ENCODE measurements at places on chromosomes 16 and 17.

DNA sequence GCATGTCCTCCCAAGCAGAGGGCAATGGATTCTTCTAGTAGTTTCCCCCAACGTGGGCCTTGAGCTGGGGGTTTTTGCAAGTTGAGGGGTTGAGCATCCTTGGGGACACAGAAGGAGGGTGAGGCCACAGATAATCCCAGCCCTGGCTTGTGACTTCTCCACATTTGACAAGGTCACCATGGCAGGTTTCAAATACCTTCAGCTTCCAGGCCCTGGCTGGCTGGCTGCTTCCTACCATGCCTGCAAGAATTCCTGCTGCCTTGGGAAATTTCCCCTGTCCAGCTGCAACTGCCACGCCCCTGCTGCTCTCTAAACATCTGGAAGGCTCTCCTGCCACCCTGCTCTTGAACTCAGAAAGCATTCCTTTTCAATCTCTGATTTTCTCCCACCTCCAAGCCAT lies 41.3 kb downstream of the HS3ST2 start:
- DNase-seq, result no peak

DNA sequence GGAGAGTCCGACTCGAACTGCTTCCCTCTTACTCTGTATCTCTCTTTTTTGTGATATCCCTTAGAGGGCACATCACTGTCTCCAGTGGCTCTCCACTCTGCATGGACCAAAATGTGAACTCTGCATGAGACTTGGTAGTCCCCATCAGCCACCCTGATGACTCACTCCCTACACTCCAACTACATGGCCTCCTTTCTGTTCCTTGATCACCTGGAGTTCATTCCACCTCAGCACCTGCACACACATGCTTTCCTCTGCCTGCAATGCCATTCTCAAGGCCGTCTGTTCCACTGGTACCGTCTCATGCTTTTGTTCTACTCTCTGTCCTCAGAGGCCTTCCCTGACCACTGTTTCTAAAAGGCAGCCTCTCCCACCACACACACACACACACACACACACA lies 109.3 kb downstream of the DNAH9 start:
- DNase-seq, result no peak

- no peak for DNase-seq
Observed at GRCh38 chr17:69170377-69170776, 28.7 kb upstream of the ABCA6 start.

GRCh38 chr16:29736112-29736511 lies 9.7 kb downstream of the C16orf54 start:
- no peak for DNase-seq

GRCh38 chr17:2905696-2906501 lies 109.7 kb downstream of the RAP1GAP2 start:
- DNase-seq, result no peak

DNA sequence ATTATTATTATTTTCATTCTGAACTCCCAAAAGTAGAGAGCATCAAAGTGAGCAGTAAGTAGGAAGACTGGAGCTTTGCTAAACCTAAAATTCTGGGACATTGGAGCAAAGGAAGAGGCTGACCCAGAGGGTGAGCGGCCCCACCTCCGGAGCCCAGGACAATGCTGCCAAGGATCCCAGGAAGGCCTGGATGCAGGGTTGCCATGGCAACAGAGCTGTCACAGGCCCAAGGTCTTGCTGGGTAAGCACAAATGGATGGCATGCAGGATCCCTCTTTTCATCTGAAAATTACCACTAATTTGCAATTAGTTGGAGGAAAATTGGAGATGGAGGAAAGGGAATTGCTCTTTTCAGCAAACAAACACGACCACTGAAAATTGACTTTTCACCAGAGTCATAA lies 457.9 kb upstream of the CDH5 start:
- DNase-seq, result no peak

GRCh38 chr17:9233271-9233599 lies 211.9 kb downstream of the NTN1 start:
- no peak for DNase-seq

- no peak for DNase-seq
Observed at GRCh38 chr17:76506408-76507345, 5.5 kb upstream of the RHBDF2 start.

DNA sequence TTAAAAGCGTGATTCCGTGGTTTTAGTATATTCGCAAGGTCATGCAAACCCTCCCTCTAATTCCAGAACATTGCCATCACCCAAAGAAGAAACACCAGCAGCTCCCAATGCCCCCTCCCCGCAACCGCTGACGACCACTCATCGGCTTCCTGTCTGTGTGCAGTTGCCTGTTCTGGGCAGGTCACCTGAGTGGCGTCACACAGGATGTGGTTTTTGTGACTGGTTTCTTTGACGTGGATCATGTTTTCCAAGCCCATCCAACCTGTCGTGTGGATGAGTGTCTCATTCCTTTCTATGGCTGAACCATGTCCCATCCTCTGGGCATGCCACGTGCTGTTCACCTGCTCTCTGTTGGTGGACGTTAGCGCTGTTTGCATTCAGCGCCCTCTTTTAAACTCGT lies 8.2 kb upstream of the ATP2C2 start:
- DNase-seq, result no peak

- DNase-seq, result no peak
Observed at GRCh38 chr17:65270499-65271253, 133.5 kb downstream of the RGS9 start.

GRCh38 chr17:56926704-56927103 lies 12.9 kb upstream of the TRIM25 start:
- no peak for DNase-seq

DNA sequence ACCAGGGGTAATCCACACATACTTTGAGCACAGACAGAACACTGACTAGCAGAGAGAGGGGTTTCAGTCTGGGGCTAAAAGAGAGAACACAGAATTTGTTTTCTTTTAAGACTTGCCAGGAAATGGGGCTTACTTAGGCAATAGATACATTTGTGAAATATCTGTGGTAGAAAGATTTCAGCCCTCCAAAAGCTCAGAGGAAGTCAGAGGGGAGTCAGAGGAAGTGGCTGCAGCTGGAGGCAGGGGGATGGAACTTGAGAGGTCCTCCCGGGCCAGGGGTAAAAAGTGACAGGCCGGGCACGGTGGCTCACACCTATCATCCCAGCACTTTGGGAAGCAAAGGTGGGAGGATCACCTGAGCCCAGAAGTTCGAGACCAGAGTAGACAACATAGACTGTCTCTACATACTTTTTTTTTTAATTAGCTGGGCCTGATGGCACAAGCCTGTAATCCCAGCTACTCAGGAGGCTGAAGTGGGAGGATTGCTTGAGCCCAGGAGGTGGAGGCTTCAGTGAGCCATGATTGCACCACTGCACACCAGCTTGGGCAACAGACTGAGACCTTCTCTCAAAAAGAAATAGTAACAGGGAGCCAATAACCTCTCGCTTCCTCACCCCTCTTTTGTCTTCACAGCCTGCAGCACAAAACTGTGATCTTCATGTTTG lies 49.9 kb downstream of the NLRC5 start:
- peak; percentile 57 for DNase-seq

- DNase-seq, result no peak
Observed at GRCh38 chr17:54891176-54891821, 9.4 kb upstream of the TOM1L1 start.

DNA sequence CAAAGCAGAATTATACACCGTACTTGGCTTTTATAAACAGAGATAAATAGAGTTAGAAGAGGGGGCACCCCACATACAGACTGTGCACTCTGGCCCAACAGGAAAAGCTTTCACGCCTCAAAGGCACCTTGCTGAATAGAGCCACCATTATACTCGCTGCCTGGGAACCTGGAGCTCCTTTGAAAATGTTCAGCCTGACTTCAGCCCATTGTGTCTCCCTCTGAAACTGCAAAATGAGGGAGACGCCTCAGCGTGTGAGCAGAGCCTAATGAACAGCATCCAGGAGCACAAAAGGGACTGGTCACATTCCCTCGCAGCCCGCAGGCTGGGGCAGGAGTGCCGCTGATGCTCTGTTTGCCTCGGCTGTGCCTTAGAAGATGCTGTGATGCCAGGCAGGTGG lies 46.3 kb downstream of the ABCC12 start:
- DNase-seq, result no peak

- no peak for DNase-seq
Observed at GRCh38 chr17:47877368-47878034, 18.5 kb upstream of the SP2 start.

GRCh38 chr17:71740866-71741265 lies 380.0 kb upstream of the SOX9 start:
- no peak for DNase-seq

DNA sequence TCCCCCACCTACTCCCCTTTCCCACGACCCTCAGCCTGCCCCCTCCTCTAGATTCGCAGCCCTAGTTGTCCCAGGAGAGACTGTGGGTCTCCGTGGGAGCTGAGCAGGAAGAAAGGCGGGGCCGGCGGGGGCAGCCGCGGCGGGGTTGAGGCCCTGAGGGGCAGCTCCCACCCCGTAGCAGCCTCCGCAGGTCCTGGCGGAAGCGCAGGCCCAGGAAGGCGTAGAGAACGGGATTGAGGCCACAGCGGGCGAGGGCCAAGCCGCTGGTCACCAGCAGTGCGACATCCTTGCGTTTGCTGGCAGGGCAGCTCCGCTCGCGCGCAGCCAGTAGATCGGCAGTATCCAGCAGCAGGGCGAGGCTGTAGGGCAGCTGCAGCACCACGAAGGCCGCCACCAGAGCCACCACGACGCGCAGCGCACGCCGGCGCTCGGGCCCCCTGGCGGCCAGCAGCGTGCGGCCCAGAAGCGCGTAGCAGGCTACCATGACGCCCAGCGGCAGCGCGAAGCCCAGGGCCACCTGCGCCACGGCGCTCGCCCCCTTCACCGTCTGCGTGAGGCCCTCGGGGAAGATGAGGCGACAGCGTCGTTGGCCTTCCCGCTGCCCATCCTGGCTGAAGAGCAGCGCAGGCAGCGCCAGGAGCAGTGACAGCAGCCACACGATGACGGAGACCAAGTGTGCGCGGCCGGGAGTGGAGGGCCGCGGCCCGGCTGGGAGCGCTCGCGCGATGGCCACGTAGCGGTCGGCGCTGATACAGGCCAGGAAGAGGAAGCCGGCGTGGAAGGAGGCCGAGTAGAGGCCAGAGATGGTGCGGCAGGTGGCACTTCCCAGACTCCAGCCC lies 1.9 kb downstream of the CCR10 start:
- DNase-seq, result no peak

GRCh38 chr16:27264151-27264550 lies 4.4 kb downstream of the NSMCE1 start:
- DNase-seq, result no peak

DNA sequence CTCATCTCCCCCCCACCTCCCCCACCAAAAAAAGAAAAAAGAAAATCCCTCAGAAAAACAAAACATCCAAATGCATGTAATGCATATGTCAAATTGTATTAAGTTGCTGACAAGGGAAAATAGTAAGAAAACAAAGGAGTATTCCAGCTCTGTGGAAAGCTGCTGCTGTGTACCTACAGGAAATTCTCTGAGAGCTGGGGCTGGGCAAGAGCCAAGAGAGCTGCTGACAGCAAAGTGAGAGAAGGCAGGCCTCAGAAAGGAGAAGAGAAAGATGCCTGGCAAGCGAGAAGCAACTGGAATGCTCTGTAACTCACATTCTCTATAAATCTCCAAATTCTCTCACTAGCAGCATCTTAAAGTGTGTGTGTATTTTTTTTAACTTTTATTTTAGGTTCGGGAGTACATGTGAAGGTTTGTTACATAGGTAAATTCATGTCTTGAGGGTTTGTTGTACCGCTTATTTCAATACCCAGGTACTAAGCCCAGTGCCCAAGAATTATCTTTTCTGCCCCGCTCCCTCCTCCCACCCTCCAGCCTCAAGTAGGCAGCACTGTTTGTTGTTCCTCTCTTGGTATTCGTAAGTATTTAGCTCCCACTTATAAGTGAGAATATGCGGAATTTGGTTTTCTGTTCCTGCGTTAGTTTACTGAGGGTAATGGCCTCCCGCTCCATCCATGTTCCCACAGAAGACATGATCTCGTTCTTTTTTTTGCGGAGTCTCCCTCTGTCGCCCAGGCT lies 24.4 kb downstream of the CNTROB start:
- DNase-seq, result no peak

- DNase-seq, result no peak
Observed at GRCh38 chr16:75250089-75250808, 1.2 kb downstream of the BCAR1 start.

DNA sequence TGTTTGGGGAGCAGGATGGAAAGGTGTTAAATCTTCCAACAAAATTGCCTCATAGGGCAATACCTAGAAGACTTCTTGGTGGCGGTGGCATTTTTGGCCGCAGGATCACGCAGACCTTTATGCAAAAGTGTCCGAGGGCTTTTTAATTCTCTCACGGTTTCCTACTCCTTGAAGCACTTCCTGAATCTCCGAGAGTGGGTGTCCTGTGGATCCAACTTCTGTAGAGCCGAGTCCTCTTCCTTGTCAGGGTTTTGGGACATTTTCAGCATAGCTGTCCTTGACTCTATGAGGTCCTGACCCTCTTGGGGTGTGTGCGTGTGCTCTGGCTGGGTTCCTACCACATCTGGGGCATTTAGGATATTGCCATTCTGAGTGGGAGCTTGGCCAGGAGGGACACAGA lies 31.7 kb downstream of the IL21R start:
- no peak for DNase-seq

DNA sequence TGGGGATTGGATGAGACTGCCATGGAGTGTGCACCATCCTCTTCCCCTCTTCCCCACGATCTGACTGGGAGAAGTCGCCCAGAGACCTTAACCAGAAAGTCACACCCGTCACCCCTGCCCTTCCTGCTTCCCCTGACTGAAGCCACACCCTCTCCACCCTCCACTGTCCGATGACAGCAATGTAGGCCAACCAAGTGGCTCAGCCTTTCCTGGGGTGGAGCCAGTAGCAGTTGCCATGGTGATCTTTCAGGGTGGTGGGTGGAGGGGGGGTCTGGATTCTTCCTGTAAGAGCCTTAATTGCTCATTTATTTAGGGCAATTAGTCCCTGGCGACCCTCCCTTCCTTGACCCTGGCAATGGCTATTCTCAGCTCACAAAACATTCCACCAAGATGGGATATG lies 37.5 kb upstream of the PHB1 start:
- no peak for DNase-seq

DNA sequence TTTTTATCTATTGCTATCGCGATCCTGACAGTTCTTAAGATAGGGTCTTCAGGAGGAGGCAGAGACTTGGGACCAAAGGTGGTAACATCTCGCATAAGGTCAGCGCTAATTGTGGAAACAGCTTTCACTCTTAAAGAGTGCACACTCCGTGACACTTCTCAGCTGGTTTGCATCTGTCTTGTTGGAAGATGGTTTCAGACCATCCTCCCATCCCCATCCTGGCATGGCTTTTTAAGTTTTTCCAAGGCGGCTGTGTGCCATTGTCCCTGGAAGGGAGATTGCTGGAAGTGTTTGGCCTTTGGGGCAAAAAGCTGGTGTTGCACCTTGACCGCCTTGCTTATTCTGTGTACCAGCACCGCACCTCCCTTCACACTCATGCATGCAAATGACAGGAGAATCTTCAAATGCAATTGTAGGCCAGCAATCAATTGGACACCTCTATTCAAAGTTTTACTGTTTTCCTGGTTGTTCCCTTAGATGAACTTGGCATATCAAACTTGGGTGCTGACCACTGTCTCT lies 1.5 kb downstream of the SOCS7 start:
- DNase-seq, result no peak

DNA sequence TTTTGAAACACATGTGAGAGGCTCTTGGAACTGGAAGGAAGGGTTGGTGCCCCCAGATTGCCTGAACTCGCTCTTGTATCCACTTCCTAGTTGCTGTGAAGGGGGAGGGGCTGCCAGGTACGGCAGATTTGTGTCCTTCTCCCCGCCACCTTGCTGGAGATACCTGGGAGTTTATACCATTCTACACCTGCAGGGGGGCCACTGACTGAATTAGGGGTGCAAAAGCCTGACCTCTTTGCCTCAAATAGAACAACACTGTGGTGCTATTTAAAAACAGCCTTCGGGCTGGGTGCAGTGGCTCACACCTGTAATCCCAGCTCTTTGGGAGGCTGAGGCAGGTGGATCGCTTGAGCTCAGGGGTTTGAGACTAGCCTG lies 35.1 kb upstream of the IL34 start:
- no peak for DNase-seq

GRCh38 chr17:71494062-71494855 lies 626.6 kb upstream of the SOX9 start:
- DNase-seq, result no peak
